Fibroblast of lung (primary cell): ENCODE measurements at places on chromosomes 1 and 21.

GRCh38 chr1:32786856-32787255 lies 30.3 kb downstream of the YARS1 start:
- DNase-seq, result peak; percentile 39

GRCh38 chr1:37290718-37291117 lies 183.7 kb upstream of the ZC3H12A start:
- DNase-seq, result no peak

DNA sequence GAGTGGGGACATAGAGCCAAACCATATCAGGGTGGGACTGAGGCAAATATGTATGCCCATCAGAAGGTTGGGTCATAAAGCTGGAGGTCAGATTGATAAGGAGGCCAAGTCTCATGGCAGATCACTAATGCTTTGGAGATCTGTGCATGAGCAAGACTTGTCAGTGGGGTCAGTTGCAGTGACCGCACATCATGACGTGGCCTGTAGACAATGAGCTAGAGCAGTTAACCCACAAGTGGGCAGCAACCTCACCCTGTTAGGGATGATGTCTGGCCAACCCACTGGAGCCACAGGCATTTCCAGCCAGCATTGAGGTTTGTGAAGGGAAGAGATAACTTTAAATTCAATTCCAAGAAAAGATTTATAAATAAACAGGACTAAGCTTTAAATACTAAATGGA lies 66.7 kb downstream of the XCL1 start:
- DNase-seq, result peak; percentile 100

- no peak for DNase-seq
These were observed 934 bp upstream of the MSH4 start for GRCh38 chr1:75795703-75796193.

GRCh38 chr21:44487831-44488230 lies 32.5 kb downstream of the LRRC3 start:
- no peak for DNase-seq

DNA sequence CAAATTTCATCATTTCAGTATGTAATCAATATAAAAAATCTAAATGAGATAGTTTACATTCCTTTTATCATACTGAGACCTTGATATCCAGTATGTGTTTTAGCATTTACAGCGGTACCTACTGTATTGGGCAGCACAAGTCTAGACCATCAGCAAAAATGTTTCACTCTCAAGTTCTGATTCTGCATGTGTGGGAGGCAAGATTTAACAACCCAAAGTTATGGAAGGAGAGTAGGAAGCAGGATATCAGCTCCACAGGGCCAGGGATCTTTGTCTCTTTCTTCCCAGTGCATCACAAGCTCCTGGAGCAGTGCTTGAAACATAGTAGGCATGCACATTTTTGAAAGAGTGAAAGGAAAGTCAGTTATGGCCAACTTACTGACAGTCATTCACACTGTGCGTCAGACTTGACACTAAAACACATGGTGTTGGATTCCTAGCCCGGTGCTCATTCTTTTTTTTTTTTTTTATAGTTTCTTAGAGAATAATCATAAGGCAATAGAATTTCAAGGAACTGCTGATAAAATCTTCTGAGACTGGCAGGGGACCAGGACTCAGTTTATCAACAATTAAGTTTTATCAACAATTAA lies 6.1 kb downstream of the TENT5C start:
- peak; percentile 59 for DNase-seq

DNA sequence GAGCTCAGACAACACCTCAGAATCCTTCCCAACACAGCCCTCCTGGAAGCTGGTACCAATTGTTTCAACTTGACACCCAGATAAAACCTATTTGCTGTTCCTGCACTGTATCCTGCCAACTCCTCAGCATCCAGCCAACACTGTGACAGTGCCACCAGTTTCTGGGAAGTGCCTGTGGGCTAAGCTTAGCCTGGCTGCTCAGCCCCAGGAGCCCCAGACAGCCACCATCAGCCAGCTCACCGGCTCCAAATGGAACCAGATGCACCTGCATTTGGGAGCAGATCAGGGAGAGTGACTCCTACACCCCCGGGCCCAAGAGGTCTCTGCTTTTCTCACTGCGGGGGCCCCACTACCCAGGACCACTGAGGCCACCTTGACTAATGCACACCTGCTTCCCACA lies 24.9 kb downstream of the KCNN3 start:
- no peak for DNase-seq

DNA sequence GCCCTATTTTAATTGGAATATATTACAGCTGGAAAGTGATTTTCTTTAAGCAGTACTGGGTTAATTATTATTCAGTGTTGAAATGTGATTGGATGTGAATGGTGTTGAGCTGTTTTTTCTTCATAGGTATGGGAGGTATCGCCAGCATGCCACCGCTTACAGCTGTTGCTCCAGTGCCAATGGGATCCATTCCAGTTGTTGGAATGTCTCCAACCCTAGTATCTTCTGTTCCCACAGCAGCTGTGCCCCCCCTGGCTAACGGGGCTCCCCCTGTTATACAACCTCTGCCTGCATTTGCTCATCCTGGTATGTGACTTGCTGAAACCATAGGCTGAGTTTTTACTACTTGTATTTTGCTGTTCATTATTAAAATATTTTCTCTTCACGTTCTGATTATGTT lies 107.7 kb downstream of the ITSN1 start:
- no peak for DNase-seq

DNA sequence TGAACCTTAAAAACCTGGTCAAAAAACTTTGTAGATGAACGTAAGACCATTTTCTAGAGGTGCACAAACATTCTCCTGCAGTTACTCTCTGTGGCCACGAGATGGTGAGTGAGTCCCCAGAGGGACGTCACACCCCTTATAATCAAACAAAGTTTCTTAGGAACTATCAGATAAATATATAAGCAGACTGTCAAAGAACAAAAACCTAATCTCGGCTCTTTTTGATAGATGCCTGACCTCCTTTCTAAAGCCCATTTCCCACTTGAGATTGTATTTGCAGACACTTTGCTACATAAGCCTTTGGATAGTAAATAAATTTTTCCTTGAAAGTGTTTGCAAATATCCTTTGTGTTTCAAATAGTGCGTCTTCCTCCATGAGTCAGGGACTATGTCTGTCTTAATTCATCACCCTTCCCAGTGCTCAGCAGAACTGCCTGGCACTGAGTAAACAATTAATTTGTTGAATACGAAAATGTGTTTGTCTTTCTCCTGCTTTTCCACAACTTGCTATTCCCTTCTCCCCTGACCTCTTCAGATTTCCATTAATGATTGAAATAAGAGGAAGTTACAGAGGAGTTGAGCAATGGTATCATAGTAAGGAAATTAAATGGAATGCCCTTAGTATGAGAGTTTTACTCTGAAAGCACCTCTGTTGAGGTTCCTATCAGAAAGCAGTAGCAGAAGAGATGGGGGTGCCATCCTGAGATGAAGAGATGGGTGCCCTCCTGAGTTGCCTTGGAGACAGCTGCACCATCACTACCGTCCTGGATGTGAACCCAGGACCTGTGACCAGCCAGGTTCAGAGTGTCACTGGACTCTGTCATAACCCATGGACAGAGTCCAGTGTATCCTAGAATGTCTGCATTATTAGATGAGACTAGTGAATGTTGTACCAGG lies 57.8 kb upstream of the RAVER2 start:
- DNase-seq, result peak; percentile 69

GRCh38 chr1:244552336-244552735 lies 91.3 kb downstream of the CATSPERE start:
- no peak for DNase-seq
